Spinal cord (tissue), 10 donors: ENCODE measurements at places on chromosomes 5 and 9.
A peak's percentile ranks its signal among the peaks of the same experiment; 100 is the strongest.

DNA sequence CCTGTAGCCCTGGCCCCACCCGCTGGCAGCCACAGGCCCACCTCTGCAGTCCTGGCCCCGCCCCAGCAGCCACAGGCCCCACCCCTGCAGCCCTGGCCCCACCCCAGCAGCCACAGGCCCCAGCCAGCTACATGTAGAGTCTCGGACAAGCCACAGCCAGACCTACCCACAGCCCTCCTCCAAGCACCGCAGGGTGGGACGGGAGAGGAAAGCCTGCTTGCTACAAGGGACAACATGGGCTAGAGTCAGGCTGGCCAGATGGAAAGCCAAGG, 49.5 kb upstream of the SARDH start:
- DNase-seq, result no peak

DNA sequence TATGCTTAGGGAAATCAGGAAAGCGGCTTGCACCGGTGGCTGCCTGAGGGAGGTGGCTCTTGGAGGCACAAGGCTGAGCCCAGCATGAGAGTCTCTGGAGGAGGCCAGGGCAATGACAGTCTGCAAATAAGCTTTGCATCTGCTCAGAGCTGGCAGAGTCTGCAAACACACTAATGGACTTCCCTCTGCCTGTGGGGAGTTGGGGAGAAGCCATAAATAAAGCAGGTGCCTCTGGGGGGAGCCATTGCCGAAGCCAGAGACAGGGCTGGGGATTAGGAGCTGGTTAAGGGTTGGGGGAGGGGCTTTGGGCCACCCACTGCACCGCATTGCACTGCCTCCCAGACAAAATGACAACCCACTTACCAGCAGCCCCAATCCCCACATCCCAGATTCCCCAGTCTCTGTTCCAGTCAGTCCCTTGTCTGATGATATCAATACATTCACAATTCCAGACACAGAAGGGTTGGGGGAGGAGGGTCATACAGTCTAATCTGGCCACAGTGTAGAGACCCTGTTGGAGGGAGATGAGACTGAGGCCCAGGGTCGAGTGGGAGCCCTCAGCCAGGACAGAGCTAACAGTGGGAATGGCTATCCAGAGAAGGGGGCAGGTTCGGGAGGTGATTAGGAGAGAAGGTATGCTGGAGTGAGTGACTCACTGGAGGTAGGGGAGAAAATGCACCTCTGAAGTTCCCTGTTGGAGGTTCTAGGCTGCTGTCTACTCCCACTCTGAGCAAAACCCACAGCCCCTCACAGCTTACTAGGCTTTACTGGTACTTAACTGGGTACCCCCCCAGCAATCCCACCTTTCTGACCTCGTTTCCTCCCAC, 53.7 kb downstream of the PAX5 start:
- no peak for DNase-seq

DNA sequence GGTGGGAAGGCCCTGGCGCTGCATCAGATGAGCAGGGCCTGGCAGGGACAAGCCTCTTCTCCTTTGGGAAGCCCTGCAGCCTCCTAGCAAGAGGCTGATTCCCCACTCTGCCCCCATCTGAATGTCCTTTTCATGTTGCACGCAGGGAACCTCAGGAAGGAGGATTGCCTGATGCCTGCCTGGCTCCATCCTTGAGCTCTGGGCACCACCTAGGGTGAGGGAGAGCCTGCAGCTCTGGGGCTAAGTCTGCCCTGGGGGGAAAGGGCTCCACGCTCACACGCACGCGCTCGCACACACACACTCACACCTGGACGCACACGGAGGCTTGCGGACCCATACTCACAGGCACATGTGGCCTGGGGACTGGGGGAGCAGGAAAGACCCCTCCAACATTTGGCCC, 86.6 kb downstream of the LMX1B start:
- DNase-seq, result no peak

DNA sequence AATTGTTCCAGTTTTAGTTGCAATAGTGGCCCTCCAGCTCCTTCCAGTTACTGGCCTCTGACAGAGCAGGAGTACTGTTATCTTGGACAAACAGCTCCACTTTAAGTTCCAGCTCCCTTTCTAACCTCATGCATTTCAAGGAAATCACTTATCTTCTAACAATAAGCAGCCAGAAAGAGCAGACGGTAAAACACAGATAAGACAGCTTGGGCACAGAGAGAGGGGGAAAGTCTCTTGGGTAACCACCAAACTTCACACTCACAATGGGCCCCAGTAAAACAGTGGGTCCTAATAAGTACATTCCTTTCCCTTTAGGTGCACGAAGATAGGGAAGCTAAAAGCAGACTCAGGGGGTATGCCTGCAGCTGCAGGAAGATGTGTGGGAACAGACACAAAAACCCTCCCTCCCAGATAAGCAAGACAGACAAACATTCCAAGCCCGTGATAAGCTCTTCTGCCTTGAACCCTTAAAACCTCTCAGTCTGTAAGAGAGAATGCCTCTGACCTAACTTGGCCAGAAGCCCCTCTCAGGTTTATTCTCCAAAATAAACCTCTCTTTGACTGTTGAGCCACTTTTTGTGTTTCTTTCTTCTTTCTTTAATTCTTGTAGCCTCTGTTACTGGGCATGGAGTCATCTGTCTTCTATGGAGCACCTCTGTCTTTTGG, 30.8 kb downstream of the OR1J1 start:
- DNase-seq, result no peak

- DNase-seq, result no peak
Measured at GRCh38 chr5:16936989-16937438, 926 bp upstream of the MYO10 start.

DNA sequence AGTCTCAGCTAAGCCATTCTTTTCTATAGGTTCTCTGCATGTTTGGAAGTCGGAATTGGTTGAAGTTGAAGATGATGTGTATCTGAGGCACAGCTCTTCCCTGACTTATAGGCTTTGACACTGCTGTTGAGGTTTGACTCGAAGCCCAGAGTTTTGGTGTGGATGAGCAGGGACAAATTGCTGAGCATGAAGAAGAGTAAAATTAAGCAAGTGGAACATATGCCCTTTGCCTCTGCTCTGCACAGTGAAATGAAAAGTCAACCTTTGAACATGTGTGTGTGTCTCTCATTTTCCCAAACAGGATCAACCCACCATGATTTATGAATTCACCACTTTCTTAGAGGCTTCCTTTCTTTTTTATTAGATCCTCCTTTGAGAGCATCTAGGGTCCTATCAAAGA, 8.5 kb downstream of the HMHB1 start:
- no peak for DNase-seq

- no peak for DNase-seq
Measured at GRCh38 chr9:101706261-101706798, 32.1 kb downstream of the GRIN3A start.

GRCh38 chr5:16455668-16456067, 9.9 kb downstream of the ZNF622 start:
- no peak for DNase-seq

DNA sequence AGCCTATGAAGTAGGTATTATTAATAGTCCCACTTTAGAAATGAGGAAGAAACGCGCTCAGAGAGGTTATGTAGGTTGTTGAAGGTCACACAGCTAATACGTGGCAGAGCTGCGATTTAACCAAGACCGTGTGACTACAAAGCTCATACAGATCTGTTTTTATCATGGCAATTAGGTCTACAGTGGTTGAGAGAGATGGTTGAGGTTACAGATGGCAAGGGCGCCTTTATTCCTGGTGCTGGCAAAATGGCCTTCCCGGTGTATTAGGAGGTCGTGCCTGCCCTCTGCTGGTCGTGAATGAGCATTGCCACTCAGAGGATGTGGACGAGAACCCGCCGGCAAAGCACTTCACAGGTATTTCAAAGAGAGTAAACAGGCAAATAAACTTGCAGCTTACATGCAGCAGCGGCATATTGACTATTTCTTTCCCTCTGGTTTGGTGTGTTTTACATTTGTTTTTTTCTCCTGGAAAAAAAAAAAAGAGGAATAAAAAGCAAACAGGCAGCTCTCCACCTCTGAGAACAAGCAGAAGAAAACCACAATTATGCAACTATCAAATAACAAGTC, 65.3 kb upstream of the EGFLAM start:
- DNase-seq, result peak; percentile 74

GRCh38 chr9:136255896-136256890, 10.6 kb upstream of the QSOX2 start:
- no peak for DNase-seq

GRCh38 chr9:86652736-86653135, 294.6 kb downstream of the GAS1 start:
- no peak for DNase-seq

DNA sequence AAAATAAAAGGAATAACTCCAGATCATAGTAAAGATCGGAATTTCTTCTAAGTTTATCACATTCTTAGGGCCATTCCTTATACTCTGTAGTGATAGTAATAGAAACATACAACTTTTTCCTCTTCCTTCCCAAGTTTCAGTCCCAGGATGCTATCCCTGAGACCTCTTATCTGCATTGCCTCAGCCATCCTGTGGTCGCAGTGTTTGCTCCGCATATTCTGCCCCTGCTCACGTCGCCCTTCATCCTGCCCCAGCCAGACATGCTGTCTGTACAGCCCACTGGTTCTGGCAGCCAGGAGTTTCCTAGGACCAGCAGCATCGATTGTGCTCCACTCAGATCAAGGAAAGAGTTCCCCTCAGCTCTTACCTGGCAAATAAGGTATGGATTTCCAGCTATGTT, 132.7 kb upstream of the ERCC6L2 start:
- no peak for DNase-seq

DNA sequence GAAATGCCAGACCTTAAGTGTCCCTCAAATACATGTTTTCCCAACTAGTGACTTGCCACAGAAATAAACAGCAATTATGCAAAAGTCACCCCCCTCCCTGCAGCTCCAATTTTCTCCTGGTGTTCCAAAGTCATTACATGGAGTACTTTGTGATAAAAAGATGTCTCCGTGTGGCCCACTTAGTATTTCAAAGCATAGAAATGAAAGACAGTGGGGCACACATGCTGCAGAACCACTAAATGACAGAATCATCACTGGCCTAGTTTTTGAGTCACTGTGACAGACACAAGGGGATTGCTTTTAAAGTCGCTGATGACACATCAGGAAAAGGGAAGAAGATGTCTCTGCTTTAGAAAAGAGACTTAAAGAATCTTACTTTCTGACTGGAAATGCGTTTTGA, 323.4 kb downstream of the PSAT1 start:
- DNase-seq, result peak; percentile 37

DNA sequence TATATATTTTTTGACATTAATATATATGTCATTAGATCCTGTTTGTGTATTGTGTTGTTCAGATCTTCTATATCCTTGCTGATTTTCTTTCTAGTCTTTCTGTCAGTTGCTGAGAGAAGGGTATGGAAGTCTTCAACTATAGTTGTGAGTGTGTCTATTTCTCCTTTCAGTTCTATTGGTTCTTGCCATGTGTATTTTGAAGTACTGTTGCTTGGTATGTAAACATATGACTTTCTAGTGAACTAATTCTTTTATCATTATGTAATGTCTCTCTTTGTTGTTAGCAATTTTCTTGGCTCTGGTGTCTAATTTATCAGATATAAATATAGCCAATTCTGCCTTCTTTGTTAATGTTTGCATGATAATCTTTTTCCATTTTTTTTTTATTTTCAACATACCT, 84.3 kb upstream of the CAST start:
- DNase-seq, result no peak

GRCh38 chr5:67192719-67193438, 3.7 kb downstream of the CD180 start:
- peak; percentile 75 for DNase-seq

DNA sequence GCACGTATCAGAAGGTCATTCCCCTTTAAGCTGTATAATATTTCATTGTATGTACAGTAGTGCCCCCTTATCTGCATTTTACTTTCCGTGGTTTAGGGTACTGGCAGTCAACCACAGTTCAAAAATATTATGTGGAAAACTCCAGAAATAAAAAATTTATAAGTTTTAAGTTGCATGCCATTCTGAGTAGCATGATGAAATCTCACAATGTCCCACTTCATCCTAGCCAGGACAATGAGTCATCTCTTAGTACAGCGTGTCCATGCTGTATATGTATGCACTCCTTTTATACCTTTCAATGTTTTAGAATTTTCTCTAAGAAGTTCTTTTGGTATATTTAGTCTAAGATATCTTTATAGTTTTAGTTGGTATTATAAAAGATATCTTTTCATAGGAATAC, 115.0 kb upstream of the HAND1 start:
- DNase-seq, result no peak

GRCh38 chr5:56829137-56829908, 14.0 kb downstream of the MAP3K1 start:
- DNase-seq, result no peak
